ENCODE measurements at places on chromosomes 2 and 18.

DNA sequence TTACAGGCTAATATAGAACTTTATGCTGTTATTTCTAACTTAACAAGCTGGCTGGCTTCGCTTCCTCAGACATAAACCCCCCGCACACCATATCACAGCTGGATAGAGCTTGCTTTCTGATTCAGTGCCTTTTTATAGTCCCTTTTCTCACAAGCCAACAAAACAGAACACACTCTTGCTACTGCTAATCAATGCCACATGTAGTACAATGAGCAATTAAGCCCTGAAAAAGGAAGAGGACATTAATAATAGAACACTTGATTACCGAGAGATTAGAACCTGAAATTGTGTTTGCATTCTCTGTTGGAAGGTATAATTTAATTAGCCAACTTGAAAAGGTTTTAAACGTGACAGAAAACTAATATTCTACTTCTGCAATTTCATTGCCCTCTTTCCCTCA is 267.7 kb upstream of the CYRIA start:
- DNase-seq, result no peak

GRCh38 chr2:28683100-28683706 is 68.4 kb upstream of the PPP1CB start:
- no peak for DNase-seq

DNA sequence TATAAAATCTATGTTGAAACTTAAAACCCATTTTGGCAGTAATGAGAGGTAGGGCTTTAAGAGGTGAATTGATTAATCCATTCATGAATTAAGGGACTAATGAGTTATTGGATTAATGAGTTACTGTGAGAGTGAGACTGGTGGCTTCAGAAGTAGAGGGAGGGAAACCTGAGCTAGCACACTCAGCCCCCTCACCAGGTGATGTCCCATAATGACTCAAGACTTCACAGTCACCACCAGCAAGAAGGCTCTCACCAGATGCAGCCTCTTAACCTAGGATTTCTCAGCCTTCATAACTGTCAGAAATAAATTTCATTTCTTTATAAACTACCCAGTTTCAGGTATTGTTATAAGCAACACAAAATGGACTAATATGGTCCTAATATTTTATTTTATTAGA is 621.7 kb upstream of the ACVR2A start:
- no peak for DNase-seq

DNA sequence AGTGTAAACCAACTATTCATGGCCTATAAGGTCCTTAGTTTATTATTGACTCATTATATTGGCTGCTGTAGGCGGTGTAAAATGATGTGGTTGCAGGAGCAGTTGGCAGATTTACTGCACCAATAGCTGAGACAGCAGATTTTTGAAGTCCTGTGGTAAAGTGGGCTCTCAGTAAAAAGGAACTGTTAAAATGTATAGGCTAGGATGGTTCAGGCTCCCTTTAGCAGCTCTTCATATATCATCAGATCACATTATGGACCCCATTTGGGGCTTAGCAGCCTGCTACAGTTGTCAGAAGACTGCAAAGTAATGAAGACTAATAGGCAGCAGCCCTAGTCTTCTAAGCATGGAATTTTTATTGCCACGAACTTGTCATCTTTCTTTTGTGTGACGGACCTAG is 27.8 kb downstream of the MTX2 start:
- no peak for DNase-seq

DNA sequence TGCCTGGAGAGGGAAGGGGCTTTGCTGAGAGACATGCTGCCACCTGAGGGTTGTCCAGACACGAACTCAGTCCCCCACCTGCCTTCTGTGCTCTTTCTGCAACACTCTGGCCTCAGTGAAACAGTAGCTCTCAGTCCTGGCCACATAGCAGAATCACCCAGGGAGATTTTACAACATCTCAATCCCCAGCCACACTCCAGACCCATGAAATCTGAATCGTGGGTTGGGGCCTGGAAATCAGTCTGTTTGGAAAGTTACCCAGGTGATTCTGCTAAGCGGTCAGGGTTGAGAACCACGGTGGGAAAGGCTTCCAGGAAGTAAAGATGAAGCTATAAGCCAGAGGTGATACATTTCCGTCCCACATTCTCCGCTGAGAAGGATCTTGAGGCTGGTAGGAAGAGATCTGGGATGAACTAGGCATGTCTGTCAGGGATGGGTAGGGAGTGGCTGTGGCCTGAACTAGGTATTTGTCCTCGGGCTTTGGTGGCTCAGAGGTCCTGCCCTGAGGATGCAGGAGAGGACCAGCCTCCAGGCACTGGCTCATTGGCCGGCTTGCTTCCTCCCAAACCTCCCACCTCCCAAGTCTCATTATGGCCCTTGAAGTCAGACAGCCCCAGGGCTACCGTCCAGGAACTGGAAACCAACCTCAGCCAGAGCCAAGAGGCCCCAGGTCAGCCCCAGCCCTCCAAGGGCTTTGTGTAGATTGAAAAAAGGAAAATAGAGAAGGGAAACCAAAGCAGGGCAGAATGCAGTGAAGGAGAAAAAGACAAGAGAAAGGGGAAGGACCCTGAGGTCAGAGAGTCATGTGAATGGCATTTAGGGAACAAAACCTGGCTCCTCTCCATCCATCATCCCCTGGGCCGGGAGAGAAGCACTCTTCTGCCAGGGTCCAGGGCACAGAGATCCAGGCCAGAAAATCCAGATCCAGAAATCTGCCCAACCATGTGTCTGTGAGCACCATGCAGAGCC is 119.6 kb downstream of the ZFP36L2 start:
- no peak for DNase-seq

GRCh38 chr2:226661789-226662545 is 137.7 kb downstream of the IRS1 start:
- no peak for DNase-seq

All from stimulated activated CD4-positive, alpha-beta T cell treated with anti-CD3 and anti-CD28 coated beads, TNF-alpha, amount 100 ng/mL, for 1 hour (primary cell).